Fibroblast of pulmonary artery (primary cell): ENCODE measurements at places on chromosomes 3 and 15.

- no peak for DNase-seq
Observed at GRCh38 chr15:69032031-69032430, 17.5 kb downstream of the NOX5 start.

GRCh38 chr15:101322854-101323477 lies 27.9 kb upstream of the SNRPA1 start:
- no peak for DNase-seq

DNA sequence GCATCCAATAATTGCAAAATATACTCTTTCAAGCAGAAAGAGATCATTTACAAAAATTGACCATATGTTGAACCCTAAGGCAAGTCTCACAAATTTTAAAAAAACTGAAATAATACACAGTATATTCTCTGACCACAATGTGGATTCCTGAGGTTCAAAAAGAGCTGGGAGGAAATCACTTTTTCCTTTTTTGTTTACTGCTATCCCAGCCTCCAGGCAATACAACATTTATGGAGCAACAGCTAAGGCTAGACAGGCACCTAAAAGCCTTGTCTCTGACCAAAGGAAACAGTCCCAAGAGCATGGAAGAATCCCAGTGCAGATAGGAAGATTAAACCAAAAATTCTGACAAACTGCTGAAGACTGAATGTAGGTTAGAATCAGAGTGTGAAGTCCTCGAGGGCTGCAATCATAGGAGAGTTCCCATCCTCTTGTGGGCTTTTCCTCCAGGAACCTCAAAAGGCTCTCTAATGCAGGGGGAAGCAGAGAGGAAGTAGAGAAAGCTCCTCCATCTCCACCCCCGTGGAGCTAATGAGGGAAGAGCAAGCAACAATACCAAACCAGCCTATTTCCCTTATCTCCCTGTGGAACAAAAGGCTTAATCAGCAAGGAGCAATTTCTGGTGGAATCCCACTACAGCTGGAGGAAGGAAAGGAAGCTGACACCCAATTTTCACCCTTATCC lies 57.0 kb downstream of the TMCC1 start:
- peak; percentile 26 for DNase-seq

DNA sequence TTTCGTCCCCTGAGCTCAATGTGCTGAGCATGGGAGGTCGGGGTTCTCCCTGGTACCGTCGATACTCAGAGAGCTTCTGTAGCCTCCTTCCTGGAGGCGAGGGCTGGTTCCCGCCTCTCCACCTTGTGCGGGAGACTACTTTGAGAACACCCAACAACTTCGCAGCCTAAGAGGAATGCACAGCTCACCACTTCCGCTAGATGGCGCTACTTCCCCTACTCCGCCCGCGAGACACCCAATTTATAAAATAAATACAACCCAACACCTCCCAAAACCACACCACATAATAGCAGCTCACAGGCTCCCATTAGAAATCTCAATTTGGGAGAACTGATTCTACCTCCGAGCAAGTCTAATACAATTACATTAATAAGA lies 1.2 kb downstream of the RGMA start:
- DNase-seq, result peak; percentile 63

DNA sequence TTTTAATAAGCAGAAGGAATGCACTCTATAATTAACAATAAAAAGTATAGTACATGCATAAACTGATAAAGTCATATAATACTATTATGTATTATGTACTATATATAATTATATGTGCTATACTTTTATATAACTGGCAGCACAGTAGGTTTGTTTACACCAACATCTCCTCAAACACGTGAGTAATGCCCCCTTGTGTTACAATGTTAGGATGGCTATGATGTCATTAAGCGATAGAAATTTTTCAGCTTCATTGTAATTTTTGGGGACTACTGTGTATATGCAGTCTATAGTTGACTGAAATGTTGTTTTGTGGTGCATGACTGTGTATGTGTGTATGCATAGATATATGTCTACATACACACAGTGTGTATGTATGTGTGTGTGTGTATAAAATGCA lies 100.6 kb downstream of the SLMAP start:
- peak; percentile 31 for DNase-seq

DNA sequence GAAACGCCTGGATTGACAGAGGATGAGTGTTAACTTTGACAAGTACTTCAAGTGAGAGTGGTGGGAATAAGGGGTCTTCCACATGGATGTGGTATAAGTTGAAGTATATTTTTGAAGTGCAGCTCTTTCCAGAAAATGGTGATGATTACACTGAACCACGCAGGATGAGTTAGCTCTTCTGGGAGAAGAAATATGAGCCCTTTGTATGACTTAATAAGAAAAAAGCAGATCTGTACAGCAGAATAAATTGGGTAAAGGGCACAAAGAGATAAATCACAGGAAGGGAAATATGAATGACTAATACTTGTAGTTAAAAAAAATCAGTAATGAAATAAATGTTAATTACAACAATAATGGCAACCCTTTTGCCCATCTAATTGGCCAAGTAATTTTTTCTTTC lies 1.3 kb downstream of the CCR3 start:
- DNase-seq, result no peak

- no peak for DNase-seq
Observed at GRCh38 chr3:9175421-9175820, 74.0 kb downstream of the SRGAP3 start.

GRCh38 chr3:156551261-156551660 lies 3.7 kb downstream of the SSR3 start:
- DNase-seq, result no peak

GRCh38 chr3:189727898-189728297 lies 96.7 kb downstream of the TP63 start:
- peak; percentile 51 for DNase-seq

DNA sequence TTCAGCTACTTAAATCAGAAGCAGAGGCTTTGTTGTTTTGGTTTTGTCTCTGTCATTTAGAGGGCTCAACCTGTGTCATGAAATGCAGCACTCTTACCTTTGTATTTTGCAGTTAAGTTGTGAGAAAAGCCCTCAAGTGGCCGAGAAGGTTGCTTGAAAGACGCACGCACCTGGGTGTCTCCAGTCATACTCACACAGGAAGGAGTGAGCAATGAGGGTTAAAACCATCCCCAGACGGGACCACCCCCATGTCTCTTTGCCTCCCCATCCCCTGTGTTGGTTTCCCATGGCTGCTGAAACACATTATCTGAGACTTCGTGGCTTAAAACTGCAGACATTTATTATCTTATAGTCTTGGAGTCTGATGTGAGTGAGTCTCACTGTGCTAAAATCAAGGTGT lies 376.1 kb upstream of the CFAP20DC start:
- DNase-seq, result no peak

GRCh38 chr15:62933386-62933785 lies 109.2 kb upstream of the TPM1 start:
- peak; percentile 46 for DNase-seq
